ENCODE measurements at places on chromosomes 4 and X.

DNA sequence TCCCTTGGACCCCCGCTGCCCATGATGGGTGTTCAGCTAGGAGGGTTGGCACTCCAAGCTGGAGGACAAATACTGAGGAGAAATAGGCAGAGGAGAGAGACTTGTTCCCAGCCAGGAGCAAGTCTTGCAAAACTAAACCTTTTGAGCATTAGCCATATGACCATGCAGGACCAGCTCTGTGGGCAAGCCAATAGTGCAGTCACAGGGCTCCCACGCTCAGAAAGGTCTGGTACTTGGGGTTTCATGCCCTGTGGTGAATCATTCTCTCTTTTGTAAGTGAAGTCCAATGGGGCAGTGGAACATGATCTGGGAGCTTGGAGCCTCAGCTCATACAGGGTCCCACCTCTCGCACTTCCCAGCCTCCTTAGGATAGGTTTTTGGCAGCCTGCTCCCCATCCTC is 300.9 kb downstream of the BCOR start:
- H3K4me3 ChIP-seq: no peak overlapping the region
- no peak overlapping the region for H3K27ac ChIP-seq
- no peak for DNase-seq
- H3K4me1 ChIP-seq: peaks cover 6% of the 10 kb centered on the region
- no peaks in the 10 kb centered on the region for H3K36me3 ChIP-seq

DNA sequence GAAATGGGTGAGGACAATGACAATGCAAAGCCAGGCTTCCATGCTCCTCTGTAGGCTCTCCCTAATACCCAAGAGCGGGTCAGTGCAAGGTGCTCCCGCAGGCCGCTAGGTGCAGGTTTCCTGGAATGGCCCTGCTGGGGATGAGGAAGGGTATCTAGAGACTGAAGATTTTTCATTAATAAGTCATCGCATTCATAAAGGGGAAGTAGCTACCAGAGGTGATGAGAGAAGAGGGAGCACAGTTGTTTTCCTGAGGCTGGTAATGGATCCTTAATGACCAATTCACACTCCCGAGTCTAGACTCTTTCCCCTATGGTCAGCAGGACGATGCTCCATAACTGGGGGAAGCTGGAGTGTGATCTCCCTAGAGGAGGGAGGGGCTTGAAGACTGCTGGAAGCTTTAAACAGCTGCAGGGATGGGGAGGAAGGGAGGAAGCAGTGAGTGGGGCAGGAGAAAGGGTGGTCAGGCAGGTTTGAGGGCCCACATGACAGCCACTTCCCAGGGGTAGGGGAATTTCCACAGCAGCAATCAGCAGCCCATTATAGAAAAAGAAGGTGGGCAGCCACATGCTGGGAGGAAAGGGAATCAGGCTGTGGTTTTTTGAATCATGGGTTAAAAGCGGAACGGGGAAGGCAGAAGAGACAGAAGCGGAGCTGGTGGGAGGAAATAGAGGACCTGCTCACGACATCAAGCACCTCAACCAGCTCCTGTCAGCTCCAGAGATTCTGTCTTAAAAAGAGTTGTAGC is 10.2 kb upstream of the ATP6AP2 start:
- no peak for DNase-seq
- peak overlapping the region; percentile 8 for H3K27ac ChIP-seq
- peaks cover 6% of the 10 kb centered on the region for H3K4me1 ChIP-seq

DNA sequence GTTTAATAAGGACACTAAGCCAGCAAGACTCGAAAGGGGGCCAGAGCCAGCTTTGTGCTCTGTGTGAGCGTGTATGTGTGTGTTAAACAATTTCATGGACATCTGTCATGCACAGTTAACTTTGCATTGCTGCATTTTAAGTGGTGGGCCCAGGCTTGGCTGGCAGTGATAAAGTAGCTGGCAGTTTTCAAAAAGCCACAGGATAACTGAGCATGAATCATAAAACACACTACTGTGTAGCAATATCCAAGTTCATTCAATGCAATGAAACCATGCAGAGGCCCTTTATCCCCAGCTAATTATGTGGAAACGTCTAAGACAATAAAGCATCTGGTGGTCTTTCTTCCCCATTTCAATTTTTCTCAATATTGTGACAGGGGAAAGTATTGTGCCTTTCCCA is 132.9 kb downstream of the NKX6-1 start:
- H3K27me3 ChIP-seq: peaks cover 27% of the 10 kb centered on the region
- no peak for DNase-seq
- H3K4me1 ChIP-seq: no peaks in the 10 kb centered on the region
- H3K4me3 ChIP-seq: no peak overlapping the region

GRCh38 chr4:68765876-68766275 is 49.9 kb upstream of the UGT2B10 start:
- no peaks in the 10 kb centered on the region for H3K4me1 ChIP-seq
- no peaks in the 10 kb centered on the region for H3K27me3 ChIP-seq
- no peak overlapping the region for H3K4me3 ChIP-seq

DNA sequence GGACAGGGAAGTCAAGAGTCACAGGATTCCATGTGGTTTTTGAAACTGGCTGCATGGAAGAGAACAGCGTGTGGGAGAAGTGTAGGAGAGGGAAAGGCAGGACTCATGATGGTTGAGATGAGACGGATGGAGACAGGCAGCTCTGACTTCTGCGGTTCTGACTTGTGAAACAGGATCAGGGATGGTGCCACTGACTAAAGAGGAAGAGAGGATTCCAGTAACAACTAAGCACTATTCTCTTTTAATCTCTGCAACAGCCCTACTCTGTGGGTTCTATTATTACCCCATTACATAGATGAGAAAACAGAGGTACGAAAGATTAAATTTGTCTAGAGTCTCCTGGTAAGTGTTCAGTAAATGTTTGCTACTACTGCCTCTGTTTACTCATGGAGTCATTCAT is 156.3 kb downstream of the CBR4 start:
- H3K4me3 ChIP-seq: no peak overlapping the region
- no peak for DNase-seq
- no peaks in the 10 kb centered on the region for H3K27me3 ChIP-seq
- peaks cover 32% of the 10 kb centered on the region for H3K36me3 ChIP-seq
- peak overlapping the region; percentile 79 for H3K27ac ChIP-seq

GRCh38 chr4:113106108-113106507 is 56.7 kb downstream of the ANK2 start:
- H3K4me3 ChIP-seq: no peak overlapping the region
- H3K4me1 ChIP-seq: peaks cover 16% of the 10 kb centered on the region
- H3K27me3 ChIP-seq: no peaks in the 10 kb centered on the region
- no peak for DNase-seq
- H3K27ac ChIP-seq: no peak overlapping the region

DNA sequence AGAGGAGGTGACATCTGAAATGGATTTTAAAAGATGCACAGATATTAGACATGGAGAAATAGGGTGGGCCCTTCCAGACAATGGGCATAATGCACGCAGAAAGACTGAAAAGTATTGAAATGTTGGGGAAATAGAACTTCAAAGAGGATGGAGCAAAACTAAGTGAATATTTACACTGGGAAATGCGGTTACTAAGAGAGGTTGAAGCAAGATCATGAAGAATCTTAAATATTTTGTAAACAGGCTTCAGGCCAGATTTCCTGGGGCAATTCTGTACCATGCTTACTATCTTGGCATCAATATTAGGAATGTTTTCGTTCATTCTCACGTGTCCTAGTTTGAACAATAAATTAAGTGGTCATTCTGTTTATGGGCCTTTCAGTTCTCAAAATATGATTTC is 216.3 kb downstream of the ADAMTS3 start:
- no peaks in the 10 kb centered on the region for H3K36me3 ChIP-seq
- peak overlapping the region; percentile 75 for H3K27ac ChIP-seq
- H3K27me3 ChIP-seq: no peaks in the 10 kb centered on the region
- H3K4me3 ChIP-seq: no peak overlapping the region
- no peak for DNase-seq

DNA sequence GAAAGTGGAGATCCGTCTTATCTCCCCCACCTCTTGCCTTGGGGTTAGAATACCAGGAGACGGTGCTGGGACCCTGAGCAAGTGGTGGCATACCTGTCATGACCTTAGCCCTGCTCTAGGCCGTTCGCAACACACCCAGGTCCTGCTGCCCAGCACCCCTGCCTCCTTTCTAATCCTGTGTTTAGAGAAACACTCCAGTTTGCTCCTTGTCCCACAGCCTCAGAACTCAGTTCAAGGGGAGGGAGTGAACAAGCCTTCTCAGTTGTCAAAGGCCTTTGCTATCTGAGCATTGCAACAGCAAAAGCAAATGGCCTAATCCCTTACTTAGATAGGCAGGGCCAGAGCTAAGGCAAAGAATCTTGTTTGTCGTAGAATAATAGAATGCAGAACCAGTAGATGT is 67.9 kb downstream of the CHRNA9 start:
- H3K4me1 ChIP-seq: peaks cover 22% of the 10 kb centered on the region
- no peak for DNase-seq
- peak overlapping the region; percentile 28 for H3K27ac ChIP-seq

- H3K27ac ChIP-seq: no peak overlapping the region
- H3K36me3 ChIP-seq: no peaks in the 10 kb centered on the region
- no peak for DNase-seq
Observed at GRCh38 chr4:139852612-139853269, 187.1 kb downstream of the MGST2 start.

GRCh38 chrX:17214962-17215361 is 160.0 kb upstream of the NHS start:
- no peak overlapping the region for H3K4me3 ChIP-seq
- H3K36me3 ChIP-seq: no peaks in the 10 kb centered on the region
- H3K27me3 ChIP-seq: peaks cover 10% of the 10 kb centered on the region

- no peak for DNase-seq
- no peaks in the 10 kb centered on the region for H3K27me3 ChIP-seq
- H3K36me3 ChIP-seq: peaks cover 28% of the 10 kb centered on the region
- no peak overlapping the region for H3K4me3 ChIP-seq
- H3K4me1 ChIP-seq: no peaks in the 10 kb centered on the region
Observed at GRCh38 chrX:9677098-9677739, 88.4 kb downstream of the GPR143 start.

DNA sequence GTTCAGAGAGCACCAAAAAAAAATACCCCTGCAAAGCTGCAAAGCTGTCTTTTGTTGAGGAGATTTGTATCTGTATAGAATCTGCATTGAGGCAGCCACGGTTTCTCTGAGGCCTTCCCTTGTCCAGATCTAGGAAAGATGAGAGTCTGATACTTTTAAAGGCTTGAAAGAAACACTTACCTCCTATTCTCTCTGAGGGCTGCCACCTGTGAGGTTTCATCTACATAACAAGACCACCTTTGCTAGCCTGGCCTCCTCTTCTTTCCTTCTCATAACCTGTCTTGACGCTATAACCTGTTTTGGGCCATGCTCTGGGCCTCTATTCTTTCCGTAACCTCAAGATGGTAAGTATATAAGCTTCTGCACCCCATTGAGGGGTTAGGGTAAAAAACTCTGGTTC is 779.6 kb upstream of the HTR2C start:
- H3K27ac ChIP-seq: peak overlapping the region; percentile 69
- H3K4me1 ChIP-seq: peaks cover 48% of the 10 kb centered on the region
- H3K4me3 ChIP-seq: no peak overlapping the region
- H3K36me3 ChIP-seq: no peaks in the 10 kb centered on the region
- H3K27me3 ChIP-seq: no peaks in the 10 kb centered on the region

DNA sequence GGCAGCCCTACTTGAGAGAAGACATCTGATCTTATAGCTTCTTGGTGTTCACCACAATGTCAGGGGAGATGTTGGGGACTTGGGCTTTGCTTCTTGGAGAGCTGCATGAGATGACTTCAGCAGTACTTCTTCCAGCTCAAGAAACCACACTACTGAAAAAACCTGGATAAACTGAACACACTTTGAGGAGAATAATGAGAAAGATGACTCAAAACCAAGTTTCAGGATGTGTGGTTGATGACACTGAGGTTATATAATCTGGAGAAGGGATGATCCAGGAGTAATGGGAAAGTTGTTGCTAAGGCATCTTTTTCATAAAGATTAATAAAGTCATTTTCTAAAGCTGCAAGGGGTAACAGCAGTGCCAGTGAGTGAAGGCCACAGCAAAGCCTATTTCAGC is 58.4 kb upstream of the PNPLA4 start:
- H3K4me3 ChIP-seq: no peak overlapping the region
- peaks cover 22% of the 10 kb centered on the region for H3K4me1 ChIP-seq
- H3K27ac ChIP-seq: no peak overlapping the region
- no peak for DNase-seq

DNA sequence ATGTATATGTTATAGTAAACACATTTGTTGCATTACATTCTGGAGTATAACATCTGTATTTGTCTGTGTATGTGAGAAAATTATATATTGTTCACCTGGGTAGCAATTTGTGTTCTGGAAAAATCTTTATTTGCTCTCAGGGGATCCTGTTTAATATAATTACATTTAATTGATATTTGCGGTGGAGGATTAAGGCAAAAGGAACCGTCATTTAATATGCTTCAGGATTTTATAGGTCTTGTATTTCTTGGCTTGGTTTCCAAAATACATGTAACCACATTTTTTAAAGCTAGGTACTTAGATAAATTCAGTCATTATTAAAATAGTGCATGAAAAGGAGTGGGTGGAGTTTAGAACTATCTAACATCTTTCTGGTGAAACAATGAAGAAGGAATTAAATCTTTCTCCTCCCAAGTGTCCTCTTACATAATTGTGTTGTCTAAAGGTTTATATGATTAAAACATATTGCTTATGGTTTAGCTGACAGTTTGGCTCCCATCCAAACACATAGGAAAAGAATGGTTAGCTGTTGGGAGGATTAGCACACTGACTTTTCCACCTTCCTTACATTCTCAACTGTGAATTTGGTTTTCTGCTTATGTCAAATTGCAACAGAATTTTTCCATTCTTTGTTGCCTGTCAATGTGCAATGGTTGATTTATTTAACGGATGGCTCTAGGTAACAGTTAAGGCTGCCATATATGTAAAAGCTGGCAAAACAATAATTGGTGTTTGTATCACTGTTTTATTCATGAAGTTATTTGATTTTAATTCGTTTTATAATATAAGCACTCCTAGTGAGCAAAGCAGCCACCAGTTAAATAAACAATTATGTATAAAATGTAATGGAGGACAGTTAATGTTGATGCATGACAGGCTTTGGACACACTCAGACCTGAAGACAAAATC is 250.8 kb upstream of the SFRP2 start:
- peaks cover 66% of the 10 kb centered on the region for H3K27me3 ChIP-seq
- peaks cover 27% of the 10 kb centered on the region for H3K4me1 ChIP-seq
- H3K27ac ChIP-seq: peak overlapping the region; percentile 34
- no peak overlapping the region for H3K4me3 ChIP-seq
- no peaks in the 10 kb centered on the region for H3K36me3 ChIP-seq

GRCh38 chr4:7295911-7296660 is 103.7 kb downstream of the SORCS2 start:
- no peaks in the 10 kb centered on the region for H3K36me3 ChIP-seq
- no peak for DNase-seq
- no peak overlapping the region for H3K27ac ChIP-seq

DNA sequence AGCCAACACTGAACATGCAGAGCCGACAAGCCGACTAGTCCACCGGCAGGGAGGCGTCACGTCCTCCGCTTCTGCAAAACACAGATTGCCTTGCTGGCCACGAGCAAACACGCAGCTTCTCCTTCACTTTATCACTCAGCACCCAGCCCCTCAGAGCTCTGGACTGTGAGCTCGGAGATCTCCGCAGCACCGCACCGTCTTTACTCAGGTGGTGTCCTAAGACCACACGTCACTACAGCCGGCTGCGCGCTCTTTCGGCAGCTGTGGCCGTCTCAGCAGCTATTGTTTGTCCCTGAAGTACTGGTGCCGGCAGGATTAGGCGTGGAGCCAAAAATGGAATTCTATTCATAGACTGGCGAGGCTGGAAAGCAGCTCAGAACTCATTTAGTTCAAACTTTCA is 72.0 kb downstream of the FAT1 start:
- H3K36me3 ChIP-seq: peaks cover 17% of the 10 kb centered on the region
- H3K4me3 ChIP-seq: peak overlapping the region; percentile 20
- peaks cover 18% of the 10 kb centered on the region for H3K4me1 ChIP-seq
- no peak for DNase-seq
- no peaks in the 10 kb centered on the region for H3K27me3 ChIP-seq
